ENCODE measurements at places on chromosomes 1 and 21. TPM values are rescaled to one million over a fixed set of nuclear protein-coding genes. Genes with fewer than 3 reads are reported as not detected.
A peak's percentile ranks its signal among the peaks of the same experiment; 100 is the strongest.

Gene CFH
- total RNA-seq: 28.3 TPM

GRCh38 chr1:52189898-52190480, 48.1 kb downstream of the ZFYVE9 start:
- no peak for DNase-seq

- DNase-seq: no peak
These were observed 69.8 kb downstream of the TNR start for GRCh38 chr1:175673371-175674150.

Gene HCRTR1
- total RNA-seq: under 0.01 TPM

Gene SLC1A7
- under 0.01 TPM for total RNA-seq

GRCh38 chr1:18932387-18932786, 24.1 kb downstream of the IFFO2 start:
- DNase-seq: no peak

DNA sequence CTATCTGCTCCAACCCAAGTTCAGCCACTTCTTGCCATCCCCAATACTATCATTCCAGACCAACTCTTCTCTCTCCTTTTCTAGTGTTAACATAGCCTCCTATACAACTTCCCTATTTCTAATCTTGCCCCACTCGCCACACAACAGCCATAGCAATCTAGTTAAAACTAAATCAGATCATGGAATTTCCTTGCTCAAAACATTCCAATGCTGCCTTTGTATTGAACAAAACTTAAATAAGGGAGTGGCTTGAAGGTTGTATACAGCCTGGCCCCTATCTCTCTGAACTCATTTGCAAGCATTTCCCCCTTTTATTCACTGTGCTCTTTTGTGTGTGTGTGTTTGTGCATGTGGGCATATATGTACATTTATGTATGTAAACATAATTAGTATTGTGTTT, 118.1 kb upstream of the SGIP1 start:
- DNase-seq: no peak

DNA sequence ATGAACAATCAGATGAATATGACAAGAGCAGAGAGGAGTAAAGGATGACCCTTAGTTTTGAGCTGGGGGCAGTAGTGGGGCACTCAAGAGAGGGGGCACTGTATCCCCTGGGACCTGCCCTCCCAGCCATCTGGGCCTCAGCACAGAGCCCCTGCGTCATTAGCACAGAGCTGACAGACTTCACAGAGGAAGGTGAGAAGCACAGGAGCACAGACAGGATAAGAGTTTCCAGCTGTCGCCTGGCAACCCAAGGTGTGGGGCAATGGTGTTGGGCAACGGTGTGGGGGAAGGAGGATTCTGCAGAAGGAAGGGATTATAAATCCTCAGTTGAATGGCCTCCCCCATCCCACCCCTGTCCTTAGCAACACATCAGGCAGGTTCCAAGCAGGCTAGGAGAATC, 30.2 kb downstream of the RAB3B start:
- DNase-seq: peak; percentile 12

Gene HES3
- total RNA-seq: not detected

Gene SPATA21
- total RNA-seq: not detected

- DNase-seq: no peak
These were observed 146.3 kb upstream of the PKN2 start for GRCh38 chr1:88537787-88538186.

Gene MFAP2
- total RNA-seq: 70.2 TPM

Gene HTR6
- not detected for total RNA-seq

Gene TMEM39B
- 5.8 TPM for total RNA-seq

Gene HAO2
- not detected for total RNA-seq

GRCh38 chr1:245188403-245188802, 33.6 kb downstream of the KIF26B start:
- no peak for DNase-seq

DNA sequence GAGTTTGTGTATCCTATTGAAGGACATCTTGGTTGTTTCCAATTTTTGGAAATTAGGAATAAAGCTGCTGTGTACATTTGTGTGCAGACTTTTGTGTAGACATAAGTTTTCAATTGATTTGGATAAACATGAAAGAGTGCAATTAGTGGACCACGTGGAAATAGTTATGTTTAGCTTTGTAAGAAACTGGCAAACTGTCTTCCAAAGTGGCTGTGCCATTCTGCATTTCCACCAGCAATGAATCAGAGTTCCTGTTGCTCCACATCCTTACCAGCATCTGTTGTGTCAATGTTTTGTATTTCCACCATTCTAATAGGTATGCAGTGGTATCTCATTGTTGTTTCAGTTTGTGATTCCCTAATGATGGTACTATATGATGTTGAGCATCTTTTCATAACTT, 46.5 kb downstream of the FH start:
- DNase-seq: no peak

Gene F11R
- 5.6 TPM for total RNA-seq
